Bone marrow (tissue), 2 donors: ENCODE measurements at places on chromosomes 13 and 19.

DNA sequence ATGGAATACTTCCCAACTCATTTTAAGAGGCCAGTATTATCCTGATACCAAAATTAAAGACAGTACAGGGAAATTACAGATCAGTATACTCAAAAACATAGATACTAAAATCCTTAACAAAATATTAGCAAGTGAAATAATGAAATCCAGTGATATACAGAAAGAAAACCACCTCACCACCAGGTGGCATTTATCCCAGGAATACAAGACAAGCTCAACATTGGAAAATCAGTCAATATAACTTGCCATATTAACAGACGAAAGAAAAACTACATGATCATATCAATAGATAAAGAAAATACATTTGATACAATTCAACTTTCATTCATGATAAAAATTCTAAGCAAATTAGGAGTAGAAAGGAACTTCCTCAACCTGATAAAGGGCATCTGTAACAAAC, 6.7 kb upstream of the GNA15 start:
- no peak for DNase-seq

DNA sequence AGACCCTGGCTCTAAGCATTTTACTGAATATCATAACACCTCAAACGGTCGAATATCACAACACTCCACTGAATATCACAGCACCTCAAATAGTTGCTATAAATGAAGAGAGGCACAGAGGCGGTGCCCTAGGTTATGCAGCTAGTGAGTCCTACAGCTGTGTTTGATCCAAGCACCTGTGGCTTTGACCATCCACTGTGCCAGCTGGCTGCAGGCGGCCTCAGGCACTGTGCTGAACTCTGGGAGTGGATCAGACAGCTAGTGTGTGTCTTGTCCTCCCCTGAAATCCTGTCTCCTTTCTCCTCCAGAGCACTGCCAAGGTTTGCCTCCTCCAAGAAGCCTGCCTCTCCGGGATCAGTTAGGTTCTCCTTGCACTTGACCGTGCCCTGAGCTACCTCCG, 7.3 kb downstream of the NOSIP start:
- no peak for DNase-seq

GRCh38 chr13:48006396-48006795, 5.3 kb upstream of the SUCLA2 start:
- no peak for DNase-seq

- no peak for DNase-seq
Observed at GRCh38 chr19:21519488-21519887, 14.1 kb downstream of the ZNF429 start.

- no peak for DNase-seq
Observed at GRCh38 chr13:61036715-61037114, 378.9 kb downstream of the PCDH20 start.
